ENCODE measurements at places on chromosomes 5 and 9. TPM values are rescaled to one million over a fixed set of nuclear protein-coding genes. Genes with fewer than 3 reads are reported as not detected.
A peak's percentile ranks its signal among the peaks of the same experiment; 100 is the strongest.

DNA sequence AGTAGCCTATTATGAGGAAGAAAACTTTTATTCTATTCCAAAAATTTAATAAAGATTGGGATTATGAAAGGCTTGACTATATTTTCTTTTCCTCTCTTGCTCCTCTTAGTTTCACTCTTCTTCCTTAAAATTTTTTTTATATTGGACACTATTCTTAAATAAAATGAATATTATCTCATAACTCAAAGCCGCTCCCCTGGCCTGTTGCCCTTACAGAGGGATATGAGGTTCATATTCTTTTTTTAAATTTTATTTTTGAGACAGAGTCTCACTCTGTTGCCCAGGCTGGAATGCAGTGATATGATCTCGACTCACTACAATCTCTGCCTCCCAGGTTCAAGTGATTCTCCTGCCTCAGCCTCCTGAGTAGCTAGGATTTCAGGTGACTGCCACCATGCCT is 106.8 kb upstream of the MPDZ start:
- no peaks in the 10 kb centered on the region for H3K36me3 ChIP-seq
- H3K4me3 ChIP-seq, result no peak overlapping the region
- no peaks in the 10 kb centered on the region for H3K4me1 ChIP-seq
- H3K27ac ChIP-seq, result no peak overlapping the region
- no peaks in the 10 kb centered on the region for H3K27me3 ChIP-seq

Gene TEX48
- polyA plus RNA-seq, result not detected

DNA sequence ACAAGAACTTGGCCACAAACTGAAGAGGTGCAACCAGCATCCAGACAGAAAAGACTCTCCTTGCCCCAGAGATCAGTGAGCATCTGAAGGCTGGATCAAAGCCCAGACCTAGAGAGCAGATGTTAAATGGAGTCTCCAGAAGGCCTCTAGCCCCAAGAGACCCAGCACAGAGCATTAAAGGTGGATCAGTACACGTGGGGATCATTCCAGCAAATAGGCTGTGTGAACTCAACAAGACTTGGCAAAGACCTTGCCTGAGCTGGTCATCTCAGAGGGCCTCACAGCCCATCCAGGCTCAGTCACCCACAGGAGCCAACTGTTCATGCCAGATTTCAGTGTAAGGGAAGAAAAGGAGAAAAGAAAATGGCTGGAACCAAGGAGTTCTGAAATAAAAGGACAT is 214.0 kb downstream of the ENC1 start:
- no peaks in the 10 kb centered on the region for H3K4me1 ChIP-seq
- no peaks in the 10 kb centered on the region for H3K27me3 ChIP-seq
- no peaks in the 10 kb centered on the region for H3K36me3 ChIP-seq
- no peak overlapping the region for H3K4me3 ChIP-seq
- DNase-seq, result no peak
- H3K27ac ChIP-seq, result no peak overlapping the region

DNA sequence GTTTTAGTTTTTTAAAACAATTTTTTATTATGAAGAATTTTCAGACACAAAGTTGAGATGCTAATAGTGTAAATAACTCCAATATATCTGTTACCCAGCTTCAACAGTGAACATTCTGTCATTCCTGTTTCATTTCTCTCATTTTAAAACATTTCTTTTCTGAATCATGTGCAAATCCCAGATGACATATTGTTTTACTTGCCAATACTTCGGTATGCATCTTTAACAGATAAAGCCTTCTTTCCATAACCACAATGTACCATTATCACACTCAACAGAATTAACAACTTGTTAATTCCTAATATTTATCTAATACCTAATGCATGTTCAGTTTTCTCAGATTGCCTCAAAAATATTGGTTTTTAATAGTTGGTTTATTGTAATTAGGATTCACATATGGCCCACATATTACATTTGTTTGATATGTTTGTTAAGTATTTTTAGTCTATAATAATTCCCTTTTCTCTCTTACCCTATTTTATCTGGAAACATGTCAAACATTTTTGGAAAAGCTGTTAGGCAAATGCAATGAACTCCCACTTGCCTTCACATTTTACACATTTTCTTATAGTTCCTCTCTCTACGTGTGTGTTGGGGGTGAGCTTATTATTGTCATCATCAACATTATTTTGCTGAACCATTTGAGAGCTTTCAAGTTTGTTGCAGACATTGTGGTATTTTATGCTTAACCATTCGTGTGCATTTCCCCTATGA is 58.7 kb upstream of the ANKRD55 start:
- H3K27ac ChIP-seq, result no peak overlapping the region
- DNase-seq, result no peak
- H3K27me3 ChIP-seq, result no peaks in the 10 kb centered on the region
- no peak overlapping the region for H3K4me3 ChIP-seq
- no peaks in the 10 kb centered on the region for H3K36me3 ChIP-seq

Gene C5orf58
- polyA plus RNA-seq, result 9.1 TPM

- no peaks in the 10 kb centered on the region for H3K27me3 ChIP-seq
- no peak for DNase-seq
- H3K36me3 ChIP-seq, result no peaks in the 10 kb centered on the region
- peaks cover 19% of the 10 kb centered on the region for H3K4me1 ChIP-seq
- no peak overlapping the region for H3K4me3 ChIP-seq
These were observed 319.8 kb downstream of the ASTN2 start for GRCh38 chr9:117095081-117095480.

DNA sequence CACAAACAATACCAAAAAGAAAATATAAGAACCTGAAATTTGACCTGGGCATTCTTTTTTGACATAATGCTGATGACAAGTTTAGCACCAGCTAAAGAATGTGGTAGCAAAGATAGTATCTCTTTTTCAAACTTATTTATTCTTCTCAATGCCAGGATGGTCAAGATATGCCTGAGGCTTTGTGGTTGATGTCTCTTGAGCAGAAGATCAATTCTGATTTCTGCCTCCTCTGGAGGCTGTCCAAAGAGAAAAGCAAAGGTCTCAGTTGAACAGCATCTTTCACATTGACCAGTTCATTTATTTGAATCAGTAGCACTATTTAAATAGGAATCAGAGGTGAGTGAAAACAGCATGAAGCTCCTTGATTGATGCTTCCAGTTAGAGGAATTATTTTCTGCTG is 588.2 kb downstream of the HTR1A start:
- no peaks in the 10 kb centered on the region for H3K4me1 ChIP-seq
- no peak overlapping the region for H3K27ac ChIP-seq
- H3K4me3 ChIP-seq, result no peak overlapping the region
- no peak for DNase-seq
- H3K27me3 ChIP-seq, result no peaks in the 10 kb centered on the region

Gene ROPN1L
- 0.57 TPM for polyA plus RNA-seq

Gene CDH6
- 0.42 TPM for polyA plus RNA-seq

- no peaks in the 10 kb centered on the region for H3K36me3 ChIP-seq
- no peak overlapping the region for H3K4me3 ChIP-seq
These were observed 140.1 kb upstream of the PPP1R26 start for GRCh38 chr9:135339378-135339973.

GRCh38 chr5:2983583-2984300 is 232.3 kb upstream of the IRX2 start:
- H3K4me1 ChIP-seq, result no peaks in the 10 kb centered on the region
- no peak overlapping the region for H3K4me3 ChIP-seq
- no peaks in the 10 kb centered on the region for H3K36me3 ChIP-seq
- no peak for DNase-seq
- no peaks in the 10 kb centered on the region for H3K27me3 ChIP-seq

Gene DMRT3
- polyA plus RNA-seq, result not detected

DNA sequence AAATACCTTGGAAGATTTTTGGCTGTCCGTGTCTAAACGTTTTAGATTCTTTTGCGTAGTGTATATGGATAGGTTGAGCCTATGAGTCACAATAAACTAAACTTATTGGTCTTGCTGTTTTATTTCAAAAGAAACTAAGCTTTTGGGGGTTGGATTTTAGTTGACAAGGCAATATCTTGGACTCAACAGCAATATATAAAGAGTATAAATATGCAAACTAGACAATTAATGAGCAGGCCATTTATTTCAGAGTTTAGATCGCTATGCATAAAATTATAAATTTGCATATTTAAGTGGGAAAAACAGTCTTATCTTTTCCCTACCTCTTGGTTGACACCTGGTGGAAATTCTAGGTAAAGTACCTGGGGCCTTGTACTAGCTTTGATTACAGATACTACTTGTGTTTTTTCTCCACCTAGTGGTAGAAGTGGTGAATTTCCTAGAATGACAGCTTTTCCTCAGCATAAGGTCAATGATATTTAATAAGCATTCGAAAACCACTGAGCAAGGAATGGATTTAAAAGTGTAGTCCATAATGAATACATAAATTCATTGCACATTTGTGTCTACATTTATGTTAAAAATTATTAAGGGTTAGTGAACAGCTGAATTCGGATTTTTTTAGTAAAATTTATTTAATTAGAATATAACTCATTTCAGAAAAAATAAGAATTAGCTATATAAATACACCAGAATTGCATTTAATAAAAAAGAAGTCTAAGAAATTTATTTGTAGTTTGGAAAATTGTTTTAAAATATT is 1.7 kb upstream of the ARRDC3 start:
- no peaks in the 10 kb centered on the region for H3K27me3 ChIP-seq
- H3K4me1 ChIP-seq, result 0 out of 2 replicates have a peak, but pooled peaks cover 4% of the 10 kb centered on the region
- H3K36me3 ChIP-seq, result no peaks in the 10 kb centered on the region

GRCh38 chr5:65994117-65994786 is 67.9 kb downstream of the ERBIN start:
- no peaks in the 10 kb centered on the region for H3K36me3 ChIP-seq
- no peaks in the 10 kb centered on the region for H3K27me3 ChIP-seq
- peaks cover 27% of the 10 kb centered on the region for H3K4me1 ChIP-seq
- no peak for DNase-seq

DNA sequence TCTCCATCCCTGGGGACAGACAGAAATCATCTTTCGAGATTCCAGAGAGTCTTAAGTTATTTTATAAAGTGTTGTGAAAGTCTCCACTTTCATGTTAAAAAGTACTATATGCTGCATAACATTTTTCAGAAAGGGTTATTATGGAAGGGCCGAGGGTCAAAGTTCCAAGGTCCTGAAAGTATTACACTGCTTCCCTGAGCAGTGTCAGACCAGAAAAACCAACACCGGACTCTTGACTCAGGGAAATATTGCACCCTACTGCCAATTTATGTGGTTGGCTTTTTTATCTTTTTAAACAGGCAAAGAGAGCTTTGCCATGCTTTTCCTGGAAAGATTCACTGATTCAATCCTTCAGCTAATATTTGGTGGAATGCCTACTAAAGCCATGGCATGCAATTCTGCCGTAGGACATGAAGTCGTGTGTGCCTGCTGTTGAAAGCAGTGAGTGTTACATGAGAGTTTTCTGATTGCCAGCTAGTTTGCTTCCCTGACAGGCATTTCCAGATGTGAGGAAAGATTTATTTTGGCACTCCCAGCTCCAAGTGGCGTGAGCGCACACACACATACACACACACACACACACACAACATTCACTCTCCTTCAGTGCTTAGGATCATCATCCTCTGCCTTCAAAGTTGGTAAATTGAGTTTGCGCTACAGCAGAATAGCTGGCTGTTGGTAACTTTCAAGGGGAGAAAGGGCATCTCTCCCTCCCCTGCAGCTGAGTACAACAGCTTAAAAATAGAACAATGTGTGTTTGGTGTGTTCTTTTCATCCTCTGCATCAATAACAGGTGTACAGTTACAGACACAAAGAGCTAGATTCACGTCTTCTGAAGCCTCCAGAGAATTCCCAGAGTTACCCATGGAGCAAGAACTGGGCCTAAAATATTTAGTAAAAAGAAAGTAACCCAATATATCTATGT is 45.6 kb downstream of the SLC1A3 start:
- H3K27ac ChIP-seq, result no peak overlapping the region
- no peaks in the 10 kb centered on the region for H3K27me3 ChIP-seq
- peaks cover 8% of the 10 kb centered on the region for H3K4me1 ChIP-seq
- no peaks in the 10 kb centered on the region for H3K36me3 ChIP-seq

Gene PKD2L2
- polyA plus RNA-seq, result not detected

GRCh38 chr5:77367741-77368140 is 124.4 kb downstream of the WDR41 start:
- H3K4me3 ChIP-seq, result no peak overlapping the region
- H3K27ac ChIP-seq, result no peak overlapping the region
- no peak for DNase-seq
- no peaks in the 10 kb centered on the region for H3K4me1 ChIP-seq
- H3K27me3 ChIP-seq, result no peaks in the 10 kb centered on the region
- H3K36me3 ChIP-seq, result no peaks in the 10 kb centered on the region

Gene PCDHB8
- polyA plus RNA-seq, result 0.84 TPM

- no peaks in the 10 kb centered on the region for H3K36me3 ChIP-seq
- H3K27ac ChIP-seq, result no peak overlapping the region
These were observed 47.0 kb upstream of the TGFBR1 start for GRCh38 chr9:99057665-99058625.

- H3K4me1 ChIP-seq, result no peaks in the 10 kb centered on the region
- H3K4me3 ChIP-seq, result peak within 1 kb of the TSS; percentile 89
- no peak within 1 kb of the TSS for H3K27ac ChIP-seq
- H3K36me3 ChIP-seq, result no peaks in the 10 kb centered on the region
These were observed at the start of gene GBGT1 for GRCh38 chr9:133163504-133164172. Gene GBGT1 (minus strand): TSS chr9:133163914. CDS start chr9:133162412, 1,502 bp downstream.

DNA sequence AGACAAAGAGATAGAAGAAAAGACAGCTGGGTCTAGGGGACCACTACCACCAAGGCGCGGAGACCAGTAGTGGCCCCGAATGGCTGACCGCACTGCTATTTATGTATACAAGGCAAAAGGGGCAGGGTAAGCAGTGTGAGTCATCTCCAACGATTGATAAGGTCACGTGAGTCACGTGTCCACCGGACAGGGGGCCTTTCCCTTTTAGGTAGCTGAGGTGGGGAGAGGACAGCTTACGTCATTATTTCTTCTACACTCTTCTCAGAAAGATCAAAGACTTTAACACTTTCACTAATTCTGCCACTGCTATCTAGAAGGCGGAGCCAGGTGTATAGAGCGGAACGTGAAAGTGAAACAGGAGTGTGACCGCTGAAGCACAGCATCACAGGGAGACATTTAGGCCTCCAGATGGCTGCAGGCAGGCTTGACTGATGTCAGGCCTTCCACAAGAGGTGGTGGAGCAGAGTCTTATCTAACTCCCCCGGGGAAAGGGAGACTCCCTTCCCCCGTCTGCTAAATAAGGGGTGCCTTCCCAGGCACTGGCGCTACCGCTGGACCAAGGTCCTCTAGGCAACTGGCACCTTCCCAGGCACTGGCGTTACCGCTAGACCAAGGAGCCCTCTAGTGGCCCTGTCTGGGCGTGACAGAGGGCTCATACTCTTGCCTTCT is 6.1 kb upstream of the PRR16 start:
- peaks cover 9% of the 10 kb centered on the region for H3K27me3 ChIP-seq
- no peak overlapping the region for H3K4me3 ChIP-seq
- no peaks in the 10 kb centered on the region for H3K36me3 ChIP-seq
- DNase-seq, result peak; percentile 72
- no peaks in the 10 kb centered on the region for H3K4me1 ChIP-seq
